ENCODE measurements at places on chromosomes 3 and 15.

GRCh38 chr15:59609730-59610712, 1.6 kb upstream of the GCNT3 start:
- no peak for DNase-seq

- no peak for DNase-seq
These were observed 85.1 kb upstream of the HES1 start for GRCh38 chr3:194050782-194051320.

GRCh38 chr3:140332131-140332530, 345.7 kb upstream of the TRIM42 start:
- no peak for DNase-seq

DNA sequence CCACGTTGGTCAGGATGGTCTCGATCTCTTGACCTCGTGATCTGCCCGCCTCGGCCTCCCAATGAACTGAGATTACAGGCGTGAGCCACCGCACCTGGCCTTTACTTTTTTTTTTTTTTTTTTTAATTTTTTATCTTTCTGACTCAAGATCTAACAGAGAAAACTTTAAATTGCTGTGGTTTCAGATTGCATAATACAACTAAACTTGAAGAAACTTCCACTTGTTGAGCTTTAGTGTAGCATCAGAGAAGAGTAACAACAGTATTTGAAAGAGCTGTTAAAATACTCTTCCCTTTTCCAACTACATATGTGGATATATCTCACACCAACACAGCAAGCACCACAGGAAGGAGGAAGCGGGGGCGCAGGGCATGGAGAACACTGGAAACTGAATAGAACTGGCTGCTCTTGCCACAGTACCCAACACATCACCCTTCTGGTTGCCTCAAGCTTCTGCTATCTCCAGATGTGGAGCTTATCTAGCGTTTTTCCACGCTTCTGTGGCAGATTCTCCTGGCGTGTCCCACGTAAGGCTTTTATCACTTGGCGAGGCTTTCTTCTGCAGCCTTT, 45.4 kb downstream of the MAP6D1 start:
- no peak for DNase-seq

DNA sequence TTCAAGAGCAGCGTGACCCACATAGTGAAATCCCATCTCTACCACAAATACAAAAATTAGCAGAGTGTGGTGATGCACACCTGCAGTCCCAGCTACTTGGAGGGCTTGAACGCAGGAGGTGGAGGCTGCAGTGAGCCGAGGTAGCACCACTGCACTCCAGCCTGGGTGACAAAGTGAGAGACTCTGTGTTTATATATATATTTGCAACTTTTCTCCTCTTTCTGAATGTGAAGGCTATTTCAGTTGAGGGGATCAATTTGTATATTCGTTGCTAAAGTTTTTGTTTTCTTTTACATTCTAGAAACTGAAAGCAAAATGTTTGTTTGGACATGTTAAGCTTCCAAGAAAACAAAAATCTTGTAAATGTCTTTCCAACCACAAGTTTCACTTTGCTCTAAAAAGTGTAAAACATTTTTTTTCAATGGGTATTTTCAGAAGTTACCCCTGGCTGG, 29.8 kb upstream of the FAM98B start:
- no peak for DNase-seq

GRCh38 chr3:195908694-195909581, 587 bp upstream of the TNK2 start:
- DNase-seq = no peak

DNA sequence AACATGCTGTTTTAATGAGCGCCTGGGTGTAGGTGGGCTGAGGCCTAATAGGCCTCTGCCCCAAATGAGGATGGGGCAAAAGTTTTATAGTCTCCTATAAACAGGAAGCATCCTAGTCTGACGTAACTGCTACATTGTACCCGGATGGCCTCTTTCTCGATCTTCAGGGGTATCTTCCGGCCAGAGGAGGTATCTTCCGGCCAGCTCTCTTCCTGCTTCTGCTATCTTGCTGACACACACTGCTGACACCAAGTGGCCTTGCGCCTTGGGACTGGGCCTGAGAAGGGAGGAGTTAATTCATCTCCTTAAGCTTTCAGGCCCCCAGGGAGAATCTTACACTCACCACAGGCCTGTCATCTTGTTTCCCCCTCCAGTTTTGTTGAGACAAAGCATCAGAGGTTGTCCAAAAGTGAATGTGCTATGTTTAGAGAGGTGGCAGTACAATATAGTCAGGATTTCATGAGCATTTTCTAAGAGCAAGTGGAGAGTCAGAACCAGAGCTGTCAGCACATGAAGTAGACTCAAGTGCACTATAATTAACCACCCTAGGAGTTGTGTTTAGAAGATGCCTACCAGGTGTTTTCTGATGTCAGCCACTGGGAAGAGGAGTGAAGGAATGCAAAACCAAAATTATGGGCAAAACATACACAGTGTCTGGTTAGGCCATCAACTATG, 15.6 kb upstream of the IGSF10 start:
- DNase-seq = no peak

GRCh38 chr3:37607604-37608003, 254.1 kb upstream of the CTDSPL start:
- DNase-seq = no peak

GRCh38 chr3:177385186-177385585, 187.9 kb upstream of the TBL1XR1 start:
- no peak for DNase-seq

GRCh38 chr15:67882487-67883233, 42.8 kb upstream of the RNU6-1 start:
- no peak for DNase-seq

- no peak for DNase-seq
These were observed 3.4 kb downstream of the SLC25A26 start for GRCh38 chr3:66224220-66224619.

DNA sequence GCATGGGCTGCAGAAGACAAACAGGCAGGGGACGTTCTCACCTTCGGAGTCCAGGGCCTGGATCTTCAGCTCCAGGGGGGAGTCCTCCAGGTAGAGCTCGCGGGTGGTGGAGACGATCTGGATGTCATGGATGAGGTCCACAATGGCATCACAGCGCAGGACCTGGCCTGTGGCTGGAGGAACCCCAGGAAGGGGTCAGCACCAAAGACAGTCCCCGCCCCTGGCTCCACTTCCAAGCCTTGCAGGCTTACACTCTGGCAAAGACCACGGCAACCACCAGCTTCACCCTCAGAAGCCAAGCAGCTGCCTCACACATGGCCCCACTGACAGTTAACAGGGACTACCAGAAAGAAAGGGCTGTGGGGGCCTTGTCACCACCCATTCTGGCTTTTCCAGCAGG, 22.8 kb downstream of the NUP210 start:
- DNase-seq = no peak

- DNase-seq = no peak
These were observed 55.7 kb downstream of the LMCD1 start for GRCh38 chr3:8557298-8557697.

GRCh38 chr3:194974468-194975135, 288.9 kb downstream of the FAM43A start:
- no peak for DNase-seq

- DNase-seq = no peak
These were observed 1.3 kb downstream of the FSIP1 start for GRCh38 chr15:39781147-39781966.

DNA sequence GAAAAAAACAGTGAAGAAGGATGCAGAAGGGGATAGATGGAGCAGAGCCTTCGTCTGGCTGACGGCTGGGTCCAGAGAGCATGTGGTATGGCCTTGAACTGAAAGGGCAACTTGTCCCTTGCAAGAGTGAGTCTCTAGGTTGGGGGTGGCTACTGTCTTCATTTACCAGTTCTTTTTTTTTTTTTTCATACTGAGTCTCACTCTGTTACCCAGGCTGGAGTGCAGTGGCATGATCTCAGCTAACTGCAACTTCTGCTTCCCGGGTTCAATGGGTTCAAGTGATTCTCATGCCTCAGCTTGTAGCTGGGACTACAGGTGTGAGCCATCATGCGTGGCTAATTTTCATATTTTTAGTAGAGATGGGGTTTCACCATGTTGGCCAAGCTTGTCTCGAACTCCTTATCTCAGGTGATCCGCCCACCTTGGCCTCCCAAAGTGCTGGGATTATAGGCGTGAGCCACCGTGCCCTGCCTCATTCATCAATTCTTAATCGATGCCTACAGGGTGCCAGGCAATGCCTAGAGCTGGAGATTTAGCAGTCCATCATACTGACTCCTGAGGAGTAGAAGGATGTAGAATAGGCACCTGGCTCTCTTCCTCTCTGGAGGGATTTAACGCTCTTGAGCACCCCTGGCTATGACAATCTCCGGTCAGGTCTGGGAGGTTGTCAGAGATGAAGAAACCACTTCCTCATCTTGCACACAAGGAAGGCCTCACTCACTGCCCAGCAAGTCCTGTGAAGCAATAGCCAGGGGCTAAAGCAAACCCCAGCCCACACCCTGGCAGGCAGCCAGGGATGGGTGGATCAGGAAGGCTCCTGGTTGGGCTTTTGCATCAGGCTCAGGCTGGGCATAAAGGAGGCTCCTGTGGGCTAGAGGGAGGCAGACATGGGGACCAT, at the start of gene CAMP:
Gene CAMP (plus strand): TSS at position 880 of the 898 bp plus-strand sequence. CDS start 17 bp downstream, at position 897.
- DNase-seq = no peak

- no peak for DNase-seq
These were observed 41.5 kb downstream of the TGM4 start for GRCh38 chr3:44915702-44916438.

DNA sequence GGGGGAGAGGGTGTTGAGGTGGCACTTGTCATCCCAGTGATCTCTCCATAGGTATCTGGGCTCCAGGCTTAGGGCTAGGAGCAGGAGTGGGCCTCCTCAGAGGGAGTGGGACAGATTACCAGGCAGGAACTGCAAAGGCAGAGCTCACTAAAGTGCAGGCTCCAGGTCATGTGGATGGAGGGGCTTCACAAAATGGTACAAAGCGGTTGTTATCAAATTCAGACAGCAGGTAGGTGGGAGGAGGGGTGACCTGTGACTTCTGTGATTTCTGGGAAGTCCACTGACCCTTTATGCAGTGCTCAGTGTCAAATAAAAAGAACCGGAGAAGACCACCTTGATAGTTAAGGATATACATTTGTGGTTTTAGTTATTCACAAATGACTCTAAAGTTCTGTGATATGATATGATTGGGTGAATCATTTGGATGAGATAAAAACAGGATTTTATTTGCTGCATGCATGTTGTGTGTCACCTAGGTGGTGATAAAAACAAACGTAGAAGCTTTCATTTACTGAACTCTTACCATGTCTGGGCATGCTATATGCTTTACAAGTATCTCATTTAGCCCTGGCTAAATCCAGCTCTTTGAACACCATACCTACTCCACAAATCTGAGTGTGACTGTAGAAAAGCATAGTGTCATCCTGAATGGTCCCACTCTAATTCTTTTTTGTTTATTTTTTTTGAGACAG, 20.2 kb downstream of the ST6GAL1 start:
- no peak for DNase-seq

GRCh38 chr3:38224357-38224756, 41.3 kb upstream of the SLC22A13 start:
- DNase-seq = no peak

Data from T-helper 2 cell (primary cell).